Central memory CD8-positive, alpha-beta T cell (primary cell): ENCODE measurements at places on chromosomes 13 and 19.
A peak's percentile ranks its signal among the peaks of the same experiment; 100 is the strongest.

DNA sequence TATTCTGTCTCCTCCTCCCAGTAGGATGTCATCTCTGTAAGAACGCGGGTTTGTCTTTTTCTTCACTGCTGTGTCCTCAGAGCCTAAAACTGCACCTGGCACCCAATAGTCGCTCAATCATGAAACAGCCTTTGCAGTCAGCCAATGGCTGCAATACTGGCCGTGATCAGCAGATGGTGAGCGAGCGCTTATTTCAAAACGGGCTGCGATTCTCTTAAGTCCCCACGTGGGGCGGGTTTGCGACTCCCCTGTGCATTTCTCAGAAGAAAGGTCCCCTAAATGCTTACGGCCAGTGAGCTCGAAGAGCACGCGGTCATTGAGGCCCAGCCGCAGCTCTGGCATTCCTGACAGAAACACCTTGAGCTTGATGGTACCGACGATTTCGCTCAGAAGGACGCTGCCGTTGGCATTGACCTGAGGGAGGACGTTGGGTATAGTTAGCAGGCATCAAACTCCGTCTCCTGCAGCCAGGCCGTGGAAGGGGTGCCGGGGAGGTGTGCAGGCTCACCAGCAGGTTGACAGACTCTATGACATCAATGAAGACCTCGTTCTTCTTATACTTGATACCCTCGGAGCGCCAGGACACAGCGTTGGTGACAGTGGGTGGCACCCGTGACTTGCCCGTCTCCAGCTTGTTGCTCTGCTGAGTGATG is 6.0 kb downstream of the AP1M2 start:
- peak; percentile 83 for DNase-seq

- DNase-seq, result no peak
Observed at GRCh38 chr13:23792680-23793079, 96.5 kb downstream of the MIPEP start.

DNA sequence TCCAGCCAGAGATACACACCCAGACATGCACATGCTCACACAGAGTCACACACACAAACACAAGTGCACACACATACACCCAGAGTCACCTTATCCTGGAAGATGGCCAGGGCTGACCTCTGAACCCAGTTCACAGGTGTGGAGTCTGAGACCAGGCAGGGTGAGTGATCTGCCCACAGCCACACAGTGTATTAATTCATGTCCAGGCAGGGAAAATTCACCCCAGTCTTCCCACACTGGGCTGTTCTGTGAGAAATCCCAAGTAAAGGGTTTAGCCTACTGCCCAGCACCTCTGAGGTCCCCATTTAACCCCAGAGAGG is 2.0 kb downstream of the POU2F2 start:
- no peak for DNase-seq

- DNase-seq, result no peak
Observed at GRCh38 chr13:51341791-51342190, 2.3 kb downstream of the SERPINE3 start.

DNA sequence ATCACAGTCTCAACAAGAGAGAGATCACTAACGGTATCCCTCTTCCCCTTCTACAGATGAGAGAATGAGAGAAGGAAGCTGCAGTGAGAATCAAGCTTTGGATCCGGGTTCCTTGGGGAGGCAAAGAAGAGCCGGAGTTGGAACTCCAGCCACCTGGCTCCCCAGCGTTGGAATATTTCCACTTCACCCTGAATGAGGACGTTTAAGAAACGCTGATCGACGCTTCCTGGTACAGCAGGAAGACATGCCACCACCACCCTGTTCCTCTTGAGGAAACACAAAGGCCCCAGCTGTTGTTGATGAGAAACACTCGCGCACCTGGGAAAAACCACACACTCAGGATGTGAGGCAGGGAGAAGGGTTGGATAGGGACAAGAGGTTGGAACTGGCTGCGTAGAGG is 11.3 kb upstream of the CACNG8 start:
- no peak for DNase-seq
